ENCODE measurements at places on chromosomes 5 and 9.

DNA sequence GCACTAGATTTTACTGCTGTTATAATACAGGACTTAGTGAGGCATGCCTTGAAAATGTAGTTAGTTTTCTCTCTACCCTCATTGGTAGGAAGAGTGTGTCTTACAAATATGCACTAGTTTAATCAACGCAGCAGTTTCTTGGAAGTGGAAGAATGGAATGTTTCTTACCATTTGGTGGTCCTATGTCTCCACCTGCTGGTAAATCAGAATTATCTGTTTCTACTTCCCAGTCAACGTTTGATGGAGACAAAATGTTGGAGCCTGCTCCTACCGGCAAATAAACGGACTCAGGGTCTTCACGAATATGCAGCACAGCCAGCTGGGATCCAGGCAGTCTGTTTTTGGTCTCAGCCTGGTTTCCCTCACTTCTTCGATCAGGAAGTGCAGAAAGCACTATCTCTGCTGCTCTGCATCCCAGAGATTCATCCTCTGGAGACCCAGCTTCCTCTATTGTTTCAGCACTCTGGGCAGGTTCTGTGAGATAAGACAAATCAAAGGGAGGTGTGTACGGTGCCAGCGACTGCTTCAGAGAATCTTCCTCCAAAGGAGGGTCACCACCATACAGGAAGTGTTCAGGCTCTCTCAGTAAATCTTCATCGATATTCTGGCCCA lies 59.5 kb upstream of the PCA3 start:
- no peak for DNase-seq

- DNase-seq, result no peak
Measured at GRCh38 chr9:134054891-134055811, 12.7 kb downstream of the BRD3 start.

DNA sequence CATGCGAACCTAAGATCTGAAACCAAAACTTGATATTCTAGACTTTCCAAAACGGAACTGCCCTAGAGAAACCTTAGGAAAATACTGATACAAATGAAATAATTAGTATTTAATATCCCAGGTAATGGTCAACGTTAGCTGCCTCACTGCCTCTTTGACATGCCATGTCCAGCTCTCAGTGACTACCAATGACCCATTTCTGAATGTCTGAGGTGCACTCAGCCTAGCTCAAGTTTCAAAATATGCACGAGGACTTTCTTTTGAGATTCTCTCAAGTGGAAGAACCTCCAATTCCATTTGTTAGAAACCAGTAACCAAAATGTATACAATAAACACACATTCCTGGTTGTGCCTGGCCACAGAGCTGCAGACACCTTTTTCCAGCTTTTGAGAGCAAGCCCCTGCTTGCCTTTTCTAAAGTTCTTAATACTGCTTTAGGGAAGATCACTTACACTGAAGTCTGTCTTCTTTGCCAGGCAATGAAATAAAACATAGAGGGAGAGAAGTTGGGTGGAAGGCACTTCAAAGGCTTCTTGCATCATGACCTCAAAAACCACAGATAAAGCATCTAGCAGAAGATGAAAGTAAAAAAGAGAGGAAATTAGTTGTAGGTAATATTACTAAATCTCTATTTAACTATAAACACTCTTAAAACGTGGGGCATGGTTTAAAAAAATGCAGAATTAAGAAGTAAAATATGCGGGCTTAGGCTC lies 87.9 kb downstream of the MRPS27 start:
- DNase-seq, result no peak

DNA sequence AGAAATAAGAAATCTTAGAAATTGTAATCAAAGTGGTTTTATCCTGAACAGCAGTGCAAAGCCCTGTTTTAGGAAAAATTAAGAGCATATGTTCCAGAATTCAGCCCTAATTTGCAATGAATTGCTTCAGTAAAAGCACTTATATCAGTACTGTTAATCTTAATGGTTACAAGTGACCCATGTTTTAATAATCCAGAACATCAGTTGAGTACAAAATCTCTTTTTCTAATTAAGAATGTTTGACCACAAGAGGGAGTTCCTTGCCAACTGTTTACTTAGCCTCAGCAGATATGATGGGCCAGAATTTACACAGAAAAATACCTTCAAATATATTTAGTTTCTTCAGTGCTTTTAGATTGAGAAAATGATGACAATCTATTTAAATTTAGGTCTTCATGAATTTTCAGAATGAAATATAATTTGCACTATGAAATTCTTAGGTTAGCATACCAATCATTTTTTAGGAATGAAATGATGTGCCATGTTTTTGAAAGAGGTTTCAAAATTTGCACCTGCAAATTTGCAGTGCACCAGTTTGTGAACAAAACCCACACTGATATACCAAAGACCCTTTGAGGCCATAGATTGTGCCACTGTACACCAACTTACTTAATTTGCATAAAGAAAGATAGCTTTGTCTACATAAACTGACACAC lies 926.3 kb upstream of the ARRDC3 start:
- DNase-seq, result no peak

DNA sequence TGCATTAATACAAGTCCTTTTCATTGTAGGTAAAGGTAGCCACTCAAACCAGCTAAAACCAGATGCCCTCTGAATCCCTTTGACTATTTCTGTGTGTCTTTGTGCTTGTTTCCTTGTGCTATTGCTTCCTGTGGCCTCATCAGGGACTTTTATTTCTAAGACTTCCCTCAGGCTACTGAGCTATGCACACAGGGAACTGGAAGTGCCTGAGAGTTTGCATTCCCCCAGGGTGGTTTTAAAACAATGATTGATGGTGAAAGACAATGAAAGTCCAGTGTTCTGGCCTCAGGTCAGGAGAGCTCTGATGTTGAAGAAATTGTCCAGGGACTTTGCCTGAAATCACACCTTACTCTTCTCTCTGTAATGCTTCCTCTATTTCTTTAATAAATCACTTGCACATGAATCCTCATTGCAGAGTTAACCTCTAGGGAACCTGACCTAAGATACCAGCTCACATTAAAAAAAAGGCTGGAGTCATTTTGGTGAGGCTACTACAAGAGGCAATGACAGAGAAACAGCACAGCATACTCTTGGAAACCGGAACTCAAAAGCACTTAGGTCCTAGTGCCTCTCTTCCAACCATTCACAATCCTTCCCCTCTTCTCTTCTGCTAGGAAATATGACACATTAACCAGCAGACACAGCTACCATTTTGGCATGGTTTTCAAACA lies 158.1 kb upstream of the NREP start:
- no peak for DNase-seq

DNA sequence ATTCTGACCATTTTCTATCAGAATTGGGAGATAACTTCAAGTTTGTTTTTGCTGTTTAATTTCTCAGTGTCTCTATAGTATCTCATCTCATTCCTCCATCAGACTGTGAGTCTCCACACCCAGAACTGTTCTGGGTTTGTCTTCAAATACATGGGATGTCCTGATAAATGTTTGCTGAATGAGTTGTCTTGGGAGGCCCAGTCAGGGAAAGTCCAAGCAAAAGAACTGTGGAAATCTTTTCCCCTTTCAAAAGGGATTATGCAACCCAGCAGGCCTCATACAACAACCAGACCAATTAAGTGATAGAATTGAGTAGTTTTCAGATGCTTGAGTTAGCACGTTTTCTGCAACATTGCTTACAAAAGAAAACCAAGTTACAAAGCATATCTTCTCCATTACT lies 324.4 kb downstream of the BRINP1 start:
- DNase-seq, result no peak

DNA sequence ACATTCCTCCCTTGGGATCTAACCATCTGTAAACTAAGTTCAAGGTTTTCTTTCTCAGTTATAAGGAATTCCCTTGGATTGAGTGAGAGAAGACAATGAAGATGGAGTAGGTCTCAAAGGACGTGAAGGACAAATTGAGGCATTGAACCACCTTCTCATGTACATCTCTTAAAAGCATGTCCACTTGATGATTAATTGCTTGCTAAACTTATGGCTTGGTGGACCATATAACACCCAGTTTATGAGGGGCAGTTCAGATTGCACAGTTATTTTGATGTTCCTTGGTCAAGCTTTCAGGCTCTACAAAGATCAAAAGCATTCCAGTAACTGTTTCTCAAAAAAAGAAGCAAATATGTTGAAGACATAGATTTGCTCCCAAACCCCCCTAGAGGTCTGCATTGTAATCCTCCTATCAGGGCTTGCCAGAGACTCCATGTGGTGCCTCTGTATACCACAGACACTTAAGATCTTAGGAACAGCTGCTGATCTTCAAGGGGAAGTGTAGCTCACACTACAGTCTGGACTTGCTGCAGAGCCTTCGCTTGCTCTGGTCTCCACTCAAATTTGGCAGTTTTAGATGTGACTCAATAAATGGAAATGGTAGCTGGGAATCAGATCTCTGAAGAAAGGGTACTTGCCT lies 56.9 kb upstream of the ALDH1A1 start:
- DNase-seq, result no peak

DNA sequence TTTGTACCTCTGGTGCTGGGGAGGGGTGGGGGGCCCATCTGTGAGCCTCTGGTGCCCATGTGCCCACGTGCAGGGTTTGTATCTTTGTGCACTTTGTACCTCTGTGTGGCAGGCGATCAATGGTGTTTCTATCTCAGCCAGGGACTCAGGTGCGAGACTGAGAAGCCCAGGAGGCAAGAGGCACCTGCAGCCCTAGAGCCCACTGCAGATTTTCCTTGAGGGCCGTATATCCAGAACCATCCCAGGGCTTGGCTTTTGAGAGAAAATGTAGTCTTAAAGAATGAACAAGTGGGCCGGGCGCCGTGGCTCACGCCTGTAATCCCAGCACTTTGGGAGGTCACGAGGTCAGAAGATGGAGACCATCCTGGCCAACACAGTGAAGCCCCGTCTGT lies 52.2 kb upstream of the KCNMB1 start:
- DNase-seq, result no peak

GRCh38 chr9:110440796-110441195 lies 103.1 kb upstream of the TXNDC8 start:
- no peak for DNase-seq

GRCh38 chr5:67453111-67453905 lies 256.7 kb upstream of the CD180 start:
- DNase-seq, result no peak

- no peak for DNase-seq
Measured at GRCh38 chr5:6704361-6704851, 8.8 kb upstream of the TENT4A start.

GRCh38 chr9:127214421-127215267 lies 49.9 kb upstream of the GARNL3 start:
- DNase-seq, result peak; percentile 37

DNA sequence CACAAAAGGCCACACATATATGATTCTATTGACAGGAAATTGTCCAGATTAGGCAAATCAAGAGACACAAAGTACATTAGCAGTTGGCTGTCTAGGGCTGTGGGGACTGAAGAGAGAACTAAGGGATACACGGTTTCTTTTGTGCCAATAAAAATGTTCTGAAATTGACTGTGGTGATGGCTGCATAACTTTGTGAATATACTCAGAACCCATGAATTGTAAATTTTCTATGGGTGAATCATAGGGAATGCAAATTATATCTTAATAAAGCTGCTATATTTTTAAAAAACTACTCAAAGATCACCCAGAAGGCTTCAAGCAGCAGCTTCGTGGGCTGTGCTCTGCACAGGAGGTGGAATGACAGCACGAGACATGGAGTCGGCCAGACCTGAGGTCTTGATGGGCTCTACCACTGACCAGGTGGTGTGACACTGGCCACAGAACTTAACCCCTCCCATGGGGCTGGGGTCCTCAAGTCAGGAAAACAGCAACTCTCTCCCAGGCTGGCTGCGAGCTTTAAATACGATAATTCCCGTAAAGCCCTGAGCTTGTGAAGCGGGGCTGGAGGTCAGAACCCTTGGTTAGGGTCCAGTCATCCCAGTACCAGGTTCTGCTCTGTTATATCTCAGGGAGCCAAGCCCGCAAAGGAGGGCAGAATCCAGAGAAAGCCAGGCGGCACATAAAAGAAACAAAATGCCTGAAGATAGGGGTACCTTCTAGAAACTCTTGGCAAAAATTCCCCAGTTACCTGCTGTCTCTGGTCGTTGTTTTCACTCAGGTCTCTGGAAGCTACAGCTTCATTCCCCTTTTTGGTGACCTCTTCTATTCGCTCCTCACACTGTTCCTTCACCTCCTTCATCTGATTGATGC lies 59.1 kb downstream of the GOLM1 start:
- no peak for DNase-seq

GRCh38 chr9:119761812-119762211 lies 392.6 kb upstream of the BRINP1 start:
- DNase-seq, result no peak

DNA sequence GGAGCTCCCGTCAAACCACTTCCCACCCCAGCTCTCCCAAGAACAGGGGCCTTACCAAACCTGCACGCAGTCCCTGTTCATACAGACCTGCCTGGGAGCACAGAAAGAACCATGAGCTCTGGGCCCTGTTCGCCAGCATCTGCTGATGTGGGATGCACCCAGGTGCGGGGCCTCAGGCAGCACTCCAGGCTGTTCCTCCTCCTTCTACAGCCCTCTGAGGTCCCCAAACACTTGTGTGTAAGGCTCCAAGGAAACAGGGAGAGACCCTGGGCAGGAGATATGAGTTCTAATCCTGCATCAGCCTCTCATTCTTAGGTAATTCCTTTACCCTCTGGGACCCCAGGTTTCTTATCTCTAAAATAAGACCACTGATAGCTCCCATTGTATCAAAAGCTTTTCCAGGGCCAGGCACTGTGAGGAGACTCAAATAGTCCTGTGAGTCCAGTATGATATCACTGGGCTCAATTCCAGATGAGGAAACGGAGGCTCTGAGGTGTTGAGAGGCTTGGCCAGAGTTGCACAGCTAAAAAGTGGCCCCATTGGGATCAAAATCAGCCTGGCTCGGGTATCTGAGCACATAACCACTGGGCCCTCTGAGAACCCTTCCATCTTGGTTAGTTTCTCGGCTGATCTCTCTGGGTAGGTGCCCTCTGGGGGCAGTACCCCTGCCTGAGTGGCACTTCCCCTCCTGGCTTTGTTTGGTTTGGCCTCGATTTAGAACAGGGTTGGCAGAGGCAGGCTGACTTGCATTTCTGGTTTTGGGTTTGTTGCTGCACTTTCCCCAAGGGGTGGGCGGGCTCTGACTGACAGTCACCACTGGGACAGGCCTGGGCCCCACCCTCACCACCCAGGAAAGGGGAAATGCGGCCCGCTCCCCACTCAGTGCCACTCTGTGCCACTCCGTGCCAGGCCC lies 116.8 kb downstream of the RGS3 start:
- peak; percentile 79 for DNase-seq

DNA sequence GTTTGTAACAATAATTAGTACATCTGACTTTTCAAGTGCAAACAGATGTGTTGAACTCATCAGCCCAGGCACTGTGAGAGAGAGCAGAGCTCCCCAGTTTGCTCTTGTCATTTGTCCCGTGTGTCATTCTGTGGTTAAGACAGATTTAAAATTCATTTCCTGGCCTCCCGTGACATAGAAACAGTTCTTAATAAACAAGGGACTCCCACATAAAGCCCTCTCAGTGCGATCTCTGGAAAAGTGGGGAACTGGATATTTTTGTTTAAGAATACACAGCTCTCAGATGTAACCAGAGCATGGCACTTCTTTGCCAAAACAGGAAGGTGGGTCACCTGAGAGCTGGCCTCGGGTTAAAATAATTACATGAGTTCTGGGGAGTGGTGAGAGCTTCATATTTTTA lies 58.6 kb downstream of the PRKACG start:
- no peak for DNase-seq

All from stimulated activated naive B cell treated with anti-CD40 and anti-IgM and Interleukin-4, amounts not matched to agents 10 μg/mL and 1 μg/mL and 100 μg/mL, for 72 hours (primary cell).